H9 (cell line): ENCODE measurements at places on chromosomes 4 and X. TPM values are rescaled to one million over a fixed set of nuclear protein-coding genes. Genes with fewer than 3 reads are reported as not detected.

DNA sequence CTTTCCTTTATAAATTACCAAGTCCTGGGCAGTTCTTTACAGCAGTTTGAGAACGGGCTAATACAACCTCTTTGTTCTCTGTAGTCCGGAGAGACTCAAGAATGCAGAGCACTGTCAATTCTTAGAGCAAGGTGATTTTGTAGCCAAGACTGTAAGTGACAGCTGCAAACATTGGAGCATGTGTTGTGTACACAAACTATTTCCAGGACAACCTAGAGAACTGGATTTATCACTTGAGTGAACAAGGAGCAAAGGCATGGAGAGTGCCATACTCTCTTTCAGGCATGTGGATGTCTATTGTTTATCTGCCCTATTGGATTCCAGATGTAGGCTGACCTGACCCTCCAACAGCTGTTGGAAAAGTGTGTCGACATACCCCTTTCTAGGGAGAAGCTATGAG is 153.9 kb downstream of the SPANXN3 start:
- DNase-seq = no peak

- no peak for DNase-seq
These were observed 10.3 kb upstream of the MXD4 start for GRCh38 chr4:2272026-2272827.

DNA sequence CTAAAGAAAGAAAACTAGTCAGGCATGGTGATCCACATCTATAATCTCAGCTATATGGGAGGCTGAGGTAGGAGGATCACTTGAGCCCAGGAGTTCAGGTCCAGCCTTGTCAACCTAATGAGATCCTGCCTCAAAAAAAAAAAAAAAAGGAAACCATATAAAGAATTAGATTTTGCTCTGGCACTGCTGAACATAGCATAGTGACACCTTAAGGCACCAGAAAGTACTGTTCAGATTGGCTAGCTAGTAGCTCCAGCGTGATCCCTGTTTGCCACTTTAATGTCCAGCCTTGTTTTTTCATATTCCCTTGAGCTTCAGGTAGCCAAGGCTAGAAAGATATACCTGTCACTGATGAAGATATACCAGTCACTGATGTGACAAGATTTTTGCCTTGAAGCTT is 34.1 kb downstream of the EXOC1 start:
- DNase-seq = no peak

DNA sequence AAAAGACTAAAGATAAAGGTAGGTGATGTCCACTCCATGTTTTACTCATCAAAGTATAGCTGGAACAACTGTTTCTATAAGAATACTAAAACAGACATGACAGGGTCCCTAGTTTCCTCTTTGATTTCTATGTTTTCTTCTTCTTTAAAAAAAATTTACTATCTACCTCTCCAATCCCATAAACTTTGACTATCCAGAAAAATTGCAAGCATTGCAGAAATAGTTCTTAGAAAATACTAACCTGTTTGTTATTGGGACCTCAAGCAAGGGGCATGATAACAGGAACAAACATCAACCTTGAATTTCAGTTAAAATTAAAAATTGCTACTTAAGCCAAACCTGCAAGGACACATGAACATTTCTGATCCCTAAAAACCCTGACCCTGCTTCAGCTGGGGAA is 1226.5 kb downstream of the C4orf33 start:
- no peak for DNase-seq

GRCh38 chr4:42381666-42382065 is 15.6 kb upstream of the SHISA3 start:
- no peak for DNase-seq

DNA sequence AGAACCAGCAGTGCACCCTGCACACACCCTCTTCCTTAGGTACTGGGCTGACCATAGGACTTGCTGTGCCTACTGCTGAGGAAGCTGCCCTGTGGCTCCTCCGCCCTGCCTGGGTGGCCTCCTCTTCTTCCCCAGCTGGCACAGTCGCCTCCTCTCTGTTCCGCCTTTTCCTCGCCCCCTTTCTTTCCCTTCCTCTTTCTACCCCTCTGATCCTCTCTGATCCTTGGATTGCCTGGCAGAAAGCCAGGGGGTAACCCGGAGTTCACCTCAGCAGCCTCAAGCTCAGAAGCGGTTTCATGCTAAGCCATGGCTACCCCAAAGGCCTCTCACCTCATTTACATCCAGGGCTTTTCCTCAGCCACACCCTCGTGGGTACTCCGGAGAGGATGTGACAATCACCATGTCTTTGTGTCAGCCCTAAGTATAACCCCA is 136.2 kb downstream of the SMIM20 start:
- no peak for DNase-seq

DNA sequence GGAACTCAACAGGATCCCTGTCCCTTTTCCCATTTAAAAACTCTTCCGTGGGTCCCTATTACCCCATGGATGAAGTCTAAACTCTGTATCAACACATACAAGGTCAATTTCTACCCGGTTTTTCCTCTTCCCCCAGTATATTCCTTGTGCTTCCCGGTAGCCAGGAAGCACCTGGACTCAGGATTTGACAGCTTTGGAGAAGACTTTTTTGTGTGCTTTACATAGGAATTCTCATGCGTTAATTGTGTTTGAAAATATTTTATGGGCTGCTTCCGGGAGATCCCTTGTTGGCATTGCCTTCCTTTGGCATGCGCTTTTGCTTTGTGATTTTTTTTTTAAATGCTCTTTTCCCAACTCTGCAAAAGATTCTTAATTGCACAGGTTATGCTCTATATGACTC is 7.2 kb downstream of the SMS start:
- peak; percentile 1 for DNase-seq

- no peak for DNase-seq
These were observed 2.2 kb downstream of the GRID2 start for GRCh38 chr4:92305878-92306520.

GRCh38 chr4:165288639-165289422 is 38.6 kb upstream of the MSMO1 start:
- DNase-seq = no peak

GRCh38 chrX:6383488-6383887 is 151.4 kb downstream of the VCX3A start:
- DNase-seq = no peak

- DNase-seq = peak; percentile 36
These were observed 58.0 kb upstream of the TMEM33 start for GRCh38 chr4:41877020-41877796.

GRCh38 chr4:98802770-98803198 is 126.1 kb downstream of the EIF4E start:
- DNase-seq = no peak

The PRKG2 gene
- total RNA-seq = 1.6 and 1.9 TPM in 2 replicates

The SPARCL1 gene
- total RNA-seq = 0.17 and 0.68 TPM in 2 replicates

The SLITRK4 gene
- total RNA-seq = 1.5 and 2.1 TPM in 2 replicates

The NAP1L3 gene
- total RNA-seq = 89.6 and 91.7 TPM in 2 replicates

The NUDT6 gene
- 3.9 and 4.0 TPM in 2 replicates for total RNA-seq

The HEPH gene
- total RNA-seq = 55.7 and 60.6 TPM in 2 replicates

The GLRA2 gene
- total RNA-seq = not detected in 2 replicates

The RAB40AL gene
- total RNA-seq = not detected in 2 replicates

The CASK gene
- total RNA-seq = 44.1 and 51.5 TPM in 2 replicates
